ENCODE measurements at places on chromosomes 7 and 10.
A peak's percentile ranks its signal among the peaks of the same experiment; 100 is the strongest.

GRCh38 chr10:67602268-67602950, 93.6 kb downstream of the CTNNA3 start:
- DNase-seq = no peak

DNA sequence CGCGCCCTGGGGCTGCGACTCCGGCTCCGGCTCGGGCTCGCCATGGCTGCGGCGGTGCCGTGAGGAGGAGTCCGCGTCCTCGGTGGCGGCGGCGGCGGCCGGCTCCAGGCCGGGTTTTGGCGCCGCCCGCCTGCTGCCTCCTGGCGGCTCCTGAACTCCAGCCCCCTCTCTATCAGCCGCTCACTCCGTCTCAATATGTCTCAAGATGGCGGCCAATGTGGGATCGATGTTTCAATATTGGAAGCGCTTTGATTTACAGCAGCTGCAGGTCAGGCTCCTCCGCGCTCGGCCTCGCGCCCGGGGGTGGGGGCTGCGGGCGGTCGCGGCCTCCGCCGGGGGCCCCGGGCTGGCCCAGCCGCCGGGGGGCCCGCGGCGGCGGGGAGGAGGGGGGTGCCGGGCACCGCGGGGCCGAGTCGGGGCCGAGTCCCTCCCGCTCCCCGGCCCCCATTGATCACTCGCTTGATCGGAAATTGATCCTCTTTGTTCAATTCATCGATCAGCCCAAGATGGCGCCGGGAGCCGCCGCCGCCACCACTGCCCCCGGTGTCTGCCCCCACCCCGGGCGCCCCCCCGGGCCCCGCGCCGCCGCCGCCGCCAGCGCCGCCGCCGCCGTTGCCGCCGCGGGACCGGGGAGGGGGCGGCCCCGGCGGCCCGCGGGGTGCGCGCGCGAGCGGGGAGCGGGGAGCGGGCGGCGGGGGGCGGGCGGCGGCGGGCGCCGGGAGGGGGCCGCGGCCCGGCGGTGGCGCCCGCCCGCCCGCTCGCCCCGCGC, 1.4 kb upstream of the CUX1 start:
- peak; percentile 88 for DNase-seq

DNA sequence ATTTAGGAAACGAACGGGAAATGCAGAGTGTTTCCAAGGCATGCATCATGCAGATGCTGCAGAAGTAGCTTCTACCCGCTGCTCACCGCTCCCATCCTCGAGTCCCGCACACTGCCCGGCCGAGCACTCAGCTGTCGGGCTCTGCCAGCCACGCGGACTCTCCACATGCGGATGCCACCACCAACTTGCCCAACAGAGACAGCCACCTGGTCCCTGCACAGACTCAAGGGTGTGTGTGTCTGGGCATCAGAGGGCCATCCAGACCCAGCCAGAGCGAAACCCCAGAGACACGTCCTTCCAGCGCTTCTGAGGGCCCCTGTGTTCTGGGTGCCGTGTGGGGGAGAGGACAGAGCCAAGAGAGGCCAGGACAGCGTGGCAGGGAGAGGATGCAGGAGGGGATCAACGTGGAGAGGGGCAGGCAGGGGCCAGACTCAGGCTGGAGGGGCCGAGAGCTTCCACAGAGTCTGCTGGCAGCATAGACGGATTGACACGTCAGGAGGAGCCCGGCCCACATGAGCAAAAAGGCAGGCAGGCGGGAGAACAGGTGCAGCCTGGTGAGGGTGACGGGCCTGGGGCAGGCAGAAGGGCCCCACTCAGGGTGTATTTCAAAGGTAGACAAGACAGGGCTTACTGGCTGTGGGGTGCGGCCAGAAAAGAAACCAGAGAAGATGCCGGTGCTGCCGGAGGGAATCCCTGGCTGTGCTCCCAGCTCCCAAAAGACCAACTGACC, 18.3 kb downstream of the GPER1 start:
- DNase-seq = no peak

DNA sequence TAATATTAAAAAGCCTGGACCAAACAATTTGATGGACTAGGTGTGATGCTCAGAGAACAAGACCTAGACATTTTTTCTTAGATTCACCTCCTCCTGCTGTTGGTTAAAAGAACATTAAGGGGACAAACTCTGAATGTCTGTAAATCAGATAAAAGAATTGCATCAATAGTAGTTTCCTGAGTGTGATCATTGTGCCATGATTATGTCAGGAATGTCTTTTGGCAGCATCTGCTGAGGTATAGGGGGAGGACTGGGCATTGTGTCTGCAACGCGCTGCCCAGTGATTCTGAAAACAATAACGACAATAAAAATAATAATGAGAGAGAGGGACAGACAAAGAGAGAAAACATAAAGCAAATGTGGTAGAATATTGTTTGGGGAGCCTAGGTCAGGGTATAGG, 6.9 kb downstream of the C7orf57 start:
- no peak for DNase-seq

DNA sequence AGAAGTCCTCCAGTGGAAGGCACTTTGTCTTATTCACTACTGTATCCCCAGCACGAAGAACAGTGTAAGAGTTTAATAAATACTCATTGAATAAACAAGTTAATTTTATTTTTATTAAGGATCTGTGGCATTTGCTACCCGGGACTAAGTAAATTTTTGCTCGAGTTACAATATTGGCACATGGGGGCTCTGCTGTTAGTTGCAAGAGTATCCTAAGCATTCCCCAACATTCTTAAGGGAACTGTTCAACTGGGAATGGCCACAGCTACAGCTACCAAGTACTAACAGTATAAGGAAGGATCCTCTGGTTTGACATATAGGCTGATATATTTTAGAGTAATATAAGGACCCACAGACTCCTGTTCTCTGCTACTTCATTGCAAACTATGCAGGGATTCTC, 8.7 kb upstream of the LRRTM3 start:
- no peak for DNase-seq

DNA sequence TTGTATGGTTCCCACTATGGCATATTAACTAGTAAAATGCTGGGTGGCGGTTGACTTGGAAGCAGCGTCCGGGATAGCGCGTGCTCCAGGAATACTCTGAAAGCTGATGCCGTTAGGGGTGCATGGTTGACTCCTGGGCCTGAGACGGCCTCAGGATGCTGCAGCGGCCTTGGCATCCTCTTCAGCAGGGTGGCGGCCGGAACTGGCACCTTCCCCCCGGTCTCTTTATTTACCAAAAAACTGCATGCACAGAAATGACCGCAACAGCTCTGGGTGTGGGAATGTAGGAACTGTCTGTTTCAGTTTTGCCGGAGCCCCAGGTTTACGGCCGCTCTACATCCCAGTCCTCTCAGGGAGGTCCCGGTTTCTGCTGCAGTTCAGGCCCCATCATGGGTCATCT, 28.8 kb downstream of the PFKP start:
- DNase-seq = no peak

GRCh38 chr7:101820703-101821102, 3.3 kb downstream of the CUX1 start:
- no peak for DNase-seq

DNA sequence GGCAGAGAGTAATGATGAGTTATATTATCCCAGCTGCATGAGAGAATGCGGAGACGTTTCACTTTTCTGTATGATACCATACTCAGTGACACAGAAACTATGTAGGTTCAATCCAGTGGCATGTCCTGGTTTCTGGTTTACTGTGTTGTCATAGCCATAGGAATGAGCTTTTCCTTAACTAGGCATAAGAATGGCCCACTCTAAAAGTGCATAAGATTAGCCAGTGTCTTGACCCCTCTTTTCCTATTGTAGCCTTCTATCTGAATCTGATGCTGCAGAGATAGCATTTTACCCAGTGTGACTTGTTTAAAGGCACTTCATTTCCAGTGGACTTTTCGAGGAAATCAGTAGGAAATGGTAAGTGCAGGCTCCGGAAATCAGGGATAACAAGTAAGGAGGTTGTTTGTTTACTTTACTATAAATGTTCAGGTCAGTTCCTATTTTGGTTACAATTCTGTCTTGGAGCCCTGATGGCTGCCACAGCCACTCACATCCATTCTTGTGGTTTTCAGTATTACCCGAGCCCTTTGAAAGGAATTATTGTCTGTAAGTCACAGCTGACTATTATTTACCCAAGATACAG, 70.5 kb downstream of the SEMA3A start:
- no peak for DNase-seq

GRCh38 chr7:126185959-126186580, 1066.7 kb downstream of the GRM8 start:
- DNase-seq = no peak

GRCh38 chr10:60898321-60898720, 45.7 kb downstream of the RHOBTB1 start:
- DNase-seq = no peak

GRCh38 chr7:1691096-1691495, 21.0 kb downstream of the ELFN1 start:
- DNase-seq = no peak

- DNase-seq = no peak
Observed at GRCh38 chr10:86198271-86198670, 168.3 kb downstream of the GRID1 start.

DNA sequence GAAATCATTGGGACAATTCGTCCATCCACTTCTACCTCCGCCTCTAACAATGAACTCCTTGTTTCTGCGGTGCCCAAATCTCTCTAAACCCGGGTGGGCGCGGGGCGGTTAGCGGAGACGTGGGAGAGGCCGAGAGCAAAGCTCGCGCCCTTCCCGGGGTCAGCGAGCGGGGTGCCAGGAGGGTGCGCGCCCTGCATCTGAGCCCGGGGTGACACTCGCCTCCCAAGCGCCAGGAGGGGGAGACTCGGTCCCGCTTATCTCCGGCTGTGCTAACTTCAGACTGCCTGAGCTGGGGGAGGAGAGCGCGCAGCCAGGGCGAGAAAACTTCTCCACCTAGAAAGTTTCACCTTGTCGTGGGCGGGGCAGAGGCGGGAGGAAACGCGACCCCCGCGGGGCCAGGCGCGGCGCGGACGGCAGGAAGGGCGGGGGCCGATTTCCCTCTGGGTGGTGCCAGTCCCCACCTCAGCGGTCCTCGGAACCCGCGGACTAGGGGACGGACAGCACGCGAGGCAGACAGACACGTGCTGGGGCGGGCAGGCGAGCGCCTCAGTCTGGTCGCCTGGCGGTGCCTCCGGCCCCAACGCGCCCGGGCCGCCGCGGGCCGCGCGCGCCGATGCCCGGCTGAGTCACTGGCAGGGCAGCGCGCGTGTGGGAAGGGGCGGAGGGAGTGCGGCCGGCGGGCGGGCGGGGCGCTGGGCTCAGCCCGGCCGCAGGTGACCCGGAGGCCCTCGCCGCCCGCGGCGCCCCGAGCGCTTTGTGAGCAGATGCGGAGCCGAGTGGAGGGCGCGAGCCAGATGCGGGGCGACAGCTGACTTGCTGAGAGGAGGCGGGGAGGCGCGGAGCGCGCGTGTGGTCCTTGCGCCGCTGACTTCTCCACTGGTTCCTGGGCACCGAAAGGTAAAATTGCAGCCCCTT, at the start of gene MET:
TSS of gene MET (plus strand) at position 516 of the 915 bp plus-strand sequence. CDS start 26,889 bp downstream, outside the sequence.
- DNase-seq = no peak

DNA sequence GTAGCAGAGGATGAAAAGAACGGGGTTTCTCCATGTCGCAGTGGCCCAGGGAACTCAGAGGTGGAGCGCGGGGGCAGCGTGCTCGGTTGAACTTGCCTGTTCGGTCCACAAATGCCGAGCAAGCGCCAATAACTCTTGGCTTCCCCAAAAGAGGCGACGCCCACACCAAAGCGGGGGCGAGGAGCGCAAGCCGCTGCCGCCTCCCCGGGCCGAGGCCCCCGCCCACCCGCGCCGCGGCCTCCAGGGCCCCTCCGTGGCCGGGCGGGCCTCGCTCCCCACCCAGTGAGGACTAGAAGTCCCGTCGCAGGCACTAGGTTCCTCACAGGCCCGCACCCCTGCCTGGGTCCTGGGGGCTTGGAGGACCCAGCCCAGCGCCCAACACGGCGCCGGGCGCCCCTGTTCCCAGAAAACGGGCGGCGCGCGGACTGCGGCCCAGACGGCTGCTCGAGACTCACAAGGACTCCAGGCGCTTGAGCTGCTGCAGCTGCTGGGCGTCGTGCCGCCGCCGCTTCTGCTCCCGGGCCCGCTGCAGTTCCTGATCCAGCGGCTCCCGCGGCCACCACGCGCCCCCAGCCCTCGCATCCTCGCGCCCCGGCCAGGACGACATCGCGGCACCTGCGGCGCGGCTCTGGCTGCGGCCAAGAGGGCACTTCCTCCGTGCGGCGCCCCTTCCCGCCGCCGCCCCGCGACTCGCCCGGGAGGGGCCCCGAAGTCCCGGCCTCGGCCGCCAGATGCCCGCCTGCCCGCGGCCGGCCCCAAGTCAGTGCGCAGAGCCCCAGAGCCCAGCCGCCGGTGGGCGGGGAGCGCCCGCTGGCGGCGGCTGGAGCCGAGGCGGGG, 14.6 kb upstream of the FKBP9 start:
- peak; percentile 41 for DNase-seq

- no peak for DNase-seq
Observed at GRCh38 chr7:33965183-33965744, 59.9 kb downstream of the BMPER start.

- no peak for DNase-seq
Observed at GRCh38 chr7:115971506-115971905, 59.1 kb downstream of the TFEC start.

- DNase-seq = no peak
Observed at GRCh38 chr7:104894726-104895521, 119.1 kb upstream of the KMT2E start.

DNA sequence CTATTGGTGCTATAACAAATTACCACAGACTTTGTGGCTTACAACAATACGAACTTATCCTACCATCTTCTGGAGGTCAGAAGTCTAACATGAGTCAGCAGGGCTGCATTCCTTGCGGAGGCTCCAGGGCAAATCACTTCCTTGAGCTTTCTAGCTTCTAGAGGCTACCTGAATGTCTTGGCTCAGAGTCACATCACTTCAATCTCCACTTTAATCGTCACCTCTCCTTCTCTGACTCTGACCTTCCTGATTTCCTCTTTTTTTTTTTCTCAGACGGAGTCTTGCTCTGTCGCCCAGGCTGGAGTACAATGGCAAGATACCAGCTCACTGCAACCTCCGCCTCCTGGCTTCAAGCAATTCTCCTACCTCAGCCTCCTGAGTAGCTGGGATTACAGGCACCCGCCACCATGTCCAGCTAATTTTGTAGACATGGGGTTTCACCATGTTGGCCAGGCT, 44.6 kb upstream of the ANAPC16 start:
- DNase-seq = no peak

- no peak for DNase-seq
Observed at GRCh38 chr7:158166386-158167340, 421.0 kb downstream of the PTPRN2 start.

GRCh38 chr7:44706788-44707557, 41.7 kb upstream of the ZMIZ2 start:
- DNase-seq = no peak

GRCh38 chr10:100209303-100209702, 20.1 kb downstream of the CHUK start:
- no peak for DNase-seq

DNA sequence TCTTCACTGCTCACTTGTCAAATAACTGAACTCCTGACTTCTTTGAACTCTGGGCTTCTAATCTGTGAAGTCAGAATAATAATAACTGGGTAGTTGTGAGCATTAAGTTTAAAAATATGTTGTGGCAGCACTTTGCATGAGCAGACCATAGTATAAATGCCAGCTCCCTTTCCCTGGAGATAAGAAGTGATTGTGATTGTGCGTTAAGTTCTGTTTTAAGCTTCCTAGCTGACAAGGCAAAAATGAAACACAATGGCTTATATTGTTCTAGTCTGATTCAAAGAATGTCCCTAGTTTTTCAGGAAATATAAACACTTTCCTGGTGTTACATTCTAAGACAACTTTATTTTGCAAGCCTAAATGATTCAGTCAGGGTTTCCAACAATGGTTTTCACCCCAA, 61.8 kb downstream of the PTPRE start:
- no peak for DNase-seq

Measured in T-helper 2 cell (primary cell).